ENCODE measurements at places on chromosomes 1 and 21.

GRCh38 chr1:28822799-28823198 lies 10.8 kb downstream of the OPRD1 start:
- no peak for DNase-seq

DNA sequence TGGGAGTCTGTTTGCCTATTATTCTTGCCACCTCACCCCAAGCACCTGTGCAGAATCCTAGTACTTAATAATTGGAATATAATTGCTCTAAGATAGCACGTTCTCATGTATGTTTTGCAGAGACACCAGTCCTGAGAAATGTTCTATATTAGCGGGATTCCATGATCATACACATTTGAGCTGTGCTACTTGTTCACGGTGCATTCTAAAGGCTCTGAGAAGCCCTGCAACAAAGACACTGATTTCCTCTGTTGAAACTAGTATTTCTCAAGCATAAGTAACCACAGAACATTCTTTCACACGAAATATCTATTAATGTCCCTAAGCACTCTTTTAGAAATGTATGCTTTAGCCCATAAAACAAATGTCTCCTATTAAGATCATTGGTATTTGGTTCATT lies 109.4 kb downstream of the BARHL2 start:
- DNase-seq, result no peak

GRCh38 chr1:38246955-38247952 lies 200.7 kb upstream of the POU3F1 start:
- no peak for DNase-seq

- DNase-seq, result no peak
Measured at GRCh38 chr1:156914440-156914856, 6.0 kb upstream of the LRRC71 start.

- no peak for DNase-seq
Measured at GRCh38 chr1:9827558-9828185, 3.9 kb upstream of the CLSTN1 start.

- DNase-seq, result no peak
Measured at GRCh38 chr1:230702934-230703678, 10.8 kb downstream of the AGT start.

DNA sequence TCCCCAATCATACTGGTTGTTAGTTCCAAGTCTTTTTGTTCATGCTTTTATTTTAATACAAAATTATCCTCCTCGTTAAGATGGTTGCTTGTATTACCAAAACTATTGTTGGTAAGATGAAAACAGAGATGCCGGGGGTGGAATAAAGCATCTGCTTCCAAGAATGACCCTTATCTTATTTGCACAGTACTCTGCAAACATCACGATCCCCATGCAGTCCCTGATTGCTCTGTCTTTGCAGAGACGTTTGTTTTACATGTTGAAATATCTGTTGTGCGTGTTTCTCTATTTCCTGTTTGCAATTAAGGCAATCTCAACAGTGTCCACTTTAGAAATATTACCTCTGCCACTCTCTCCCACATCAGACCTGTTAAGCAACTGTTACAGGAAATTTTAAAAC lies 141.3 kb upstream of the NCAM2 start:
- no peak for DNase-seq

DNA sequence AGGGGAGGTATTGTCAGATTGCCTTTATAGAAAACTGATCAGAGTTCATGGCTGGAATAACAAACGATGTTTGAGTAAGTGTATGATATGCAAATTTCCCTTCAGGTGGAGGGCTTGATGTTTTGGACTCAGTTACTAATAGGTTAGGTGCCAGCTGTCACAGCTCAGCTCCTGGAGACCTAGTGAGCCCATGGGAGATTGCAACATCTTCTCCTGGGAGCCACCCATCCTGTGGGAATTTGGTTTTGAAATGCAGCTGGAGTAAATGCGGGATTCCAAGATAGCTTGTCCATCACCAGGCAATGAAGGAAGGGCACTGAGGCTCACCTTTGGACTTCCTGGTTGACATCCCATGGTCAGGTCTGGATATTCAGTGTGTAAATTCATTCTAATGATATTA lies 211.4 kb upstream of the NRIP1 start:
- no peak for DNase-seq
